T-helper 1 cell (primary cell): ENCODE measurements at places on chromosomes 6 and 20.

DNA sequence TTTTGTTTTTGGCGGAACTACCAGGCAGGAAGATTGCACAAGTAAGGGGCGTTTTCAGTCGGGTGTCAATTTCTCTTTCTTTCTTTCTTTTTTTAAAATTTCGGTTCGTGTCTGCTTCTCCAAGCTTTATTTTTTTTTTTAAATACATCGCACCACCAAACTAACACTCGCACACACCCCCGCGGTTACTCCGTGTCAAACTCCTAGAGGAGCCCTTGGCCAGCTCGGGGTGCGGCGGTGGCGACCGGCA is 338 bp downstream of the UTRN start:
- no peak for DNase-seq

DNA sequence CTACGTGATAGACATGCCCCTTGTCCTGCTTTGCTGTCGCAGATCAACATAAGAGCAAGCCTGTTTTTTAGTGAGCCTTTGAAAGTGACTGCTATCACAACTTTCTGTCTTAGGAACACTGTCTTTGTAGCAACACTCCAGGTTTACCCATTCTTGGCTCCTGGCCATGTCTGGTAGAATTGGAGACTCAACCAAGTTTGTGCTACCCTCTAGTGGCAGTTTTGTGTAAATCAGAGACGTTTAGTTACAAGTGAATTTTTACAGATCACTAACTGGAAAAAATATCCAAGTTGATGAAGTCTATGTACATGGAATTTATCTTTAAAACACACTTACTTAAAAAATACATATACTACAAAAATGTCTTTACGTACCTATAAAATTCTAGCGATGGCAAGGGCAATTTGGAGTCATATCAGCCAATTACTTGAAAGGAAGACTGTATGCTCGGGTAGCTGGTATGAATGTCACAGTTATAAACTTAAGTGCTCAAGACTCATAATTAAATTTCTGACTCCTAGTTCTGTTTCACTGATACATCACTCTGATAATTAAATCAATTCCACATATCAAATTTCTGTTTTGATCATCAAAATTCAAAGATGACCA is 101.4 kb downstream of the ADGB start:
- DNase-seq = peak; percentile 32

GRCh38 chr6:102670735-102671134 is 1277.2 kb downstream of the GRIK2 start:
- no peak for DNase-seq

DNA sequence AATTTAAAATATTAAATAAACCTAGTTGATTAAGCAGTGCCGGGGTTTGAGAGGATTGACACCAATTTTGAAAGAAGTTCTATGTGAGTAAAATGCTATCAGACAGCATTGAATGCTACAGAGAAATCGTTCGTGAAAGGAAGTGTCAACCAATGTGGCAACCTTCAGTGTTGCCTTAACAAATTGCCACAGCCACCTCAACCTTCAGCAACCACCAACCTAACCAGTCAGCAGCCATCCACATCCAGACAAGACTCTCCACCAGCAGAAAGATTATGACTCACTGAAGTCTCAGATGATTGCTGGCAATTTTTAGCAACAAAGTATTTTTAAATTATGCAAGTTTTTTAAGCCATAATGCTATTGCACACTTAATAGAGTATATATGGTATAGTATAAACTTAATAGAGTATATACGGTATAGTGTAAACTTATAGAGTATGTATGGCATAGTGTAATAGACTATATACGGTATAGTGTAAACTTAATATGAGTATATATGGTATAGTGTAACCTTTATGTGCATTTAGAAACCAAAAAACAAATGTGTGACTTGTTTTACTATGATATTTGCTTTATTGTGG is 65.3 kb upstream of the ID4 start:
- DNase-seq = no peak

DNA sequence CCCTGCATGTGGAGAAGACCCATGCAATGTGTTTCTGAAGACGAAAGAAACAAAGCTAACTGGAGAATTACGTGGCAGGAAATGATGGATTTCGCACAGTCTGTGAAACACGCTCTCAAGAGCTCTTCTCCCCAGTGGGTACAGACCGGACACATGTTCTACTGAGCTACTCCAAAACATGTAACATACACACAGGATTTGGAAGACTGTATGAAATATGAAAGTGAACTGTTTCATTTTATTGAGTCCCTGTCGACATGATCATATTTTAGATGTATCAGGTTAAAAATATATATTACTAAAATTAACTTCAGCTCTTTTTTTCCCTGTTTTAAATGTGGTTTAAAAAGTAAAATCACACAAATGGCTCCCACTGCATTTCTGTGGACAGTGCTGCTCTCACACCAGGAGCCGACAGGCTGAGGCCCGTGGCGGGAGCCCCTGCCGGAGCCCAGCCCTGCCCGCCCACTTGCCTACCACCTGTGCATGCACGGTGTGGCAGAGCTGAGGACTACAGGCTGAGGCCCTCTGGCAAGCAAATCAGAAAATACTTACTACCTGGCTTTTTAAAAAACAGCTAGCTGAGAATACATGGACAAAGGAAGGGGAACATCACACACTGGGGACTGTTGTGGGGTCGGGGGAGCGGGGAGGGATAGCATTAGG is 58.9 kb upstream of the NXT1 start:
- DNase-seq = no peak

DNA sequence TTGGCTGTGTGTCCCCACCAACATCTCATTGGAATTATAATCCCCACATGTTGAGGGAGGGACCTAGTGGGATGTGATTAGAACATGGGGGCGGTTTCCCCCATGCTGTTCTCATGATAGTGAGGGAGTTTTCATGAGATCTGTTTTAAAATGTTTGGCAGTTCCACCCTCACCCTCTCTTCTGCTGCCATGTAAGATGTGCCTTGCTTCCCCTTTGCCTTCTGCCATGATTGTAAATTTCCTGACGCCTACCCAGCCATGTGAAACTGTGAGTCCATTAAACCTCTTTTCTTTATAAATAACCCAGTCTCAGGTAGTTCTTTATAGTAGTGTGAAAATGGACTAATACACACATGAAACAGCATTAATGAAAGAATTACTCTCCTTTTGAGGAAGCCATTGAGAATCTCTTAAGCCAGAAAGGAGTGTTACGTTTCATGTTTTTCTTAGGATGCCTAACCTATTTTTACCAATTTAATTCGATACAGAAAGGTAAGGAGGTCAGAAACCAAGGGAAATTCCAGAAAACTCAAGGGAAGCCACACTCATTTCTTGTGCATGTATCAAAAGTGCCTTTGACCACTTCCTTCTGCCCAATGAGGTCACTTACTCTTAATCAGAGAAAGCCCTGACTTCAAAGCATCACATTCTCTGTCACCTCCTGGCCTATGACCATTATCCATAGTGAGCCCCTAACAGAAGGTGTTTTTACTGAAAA is 24.7 kb upstream of the HINT3 start:
- no peak for DNase-seq

DNA sequence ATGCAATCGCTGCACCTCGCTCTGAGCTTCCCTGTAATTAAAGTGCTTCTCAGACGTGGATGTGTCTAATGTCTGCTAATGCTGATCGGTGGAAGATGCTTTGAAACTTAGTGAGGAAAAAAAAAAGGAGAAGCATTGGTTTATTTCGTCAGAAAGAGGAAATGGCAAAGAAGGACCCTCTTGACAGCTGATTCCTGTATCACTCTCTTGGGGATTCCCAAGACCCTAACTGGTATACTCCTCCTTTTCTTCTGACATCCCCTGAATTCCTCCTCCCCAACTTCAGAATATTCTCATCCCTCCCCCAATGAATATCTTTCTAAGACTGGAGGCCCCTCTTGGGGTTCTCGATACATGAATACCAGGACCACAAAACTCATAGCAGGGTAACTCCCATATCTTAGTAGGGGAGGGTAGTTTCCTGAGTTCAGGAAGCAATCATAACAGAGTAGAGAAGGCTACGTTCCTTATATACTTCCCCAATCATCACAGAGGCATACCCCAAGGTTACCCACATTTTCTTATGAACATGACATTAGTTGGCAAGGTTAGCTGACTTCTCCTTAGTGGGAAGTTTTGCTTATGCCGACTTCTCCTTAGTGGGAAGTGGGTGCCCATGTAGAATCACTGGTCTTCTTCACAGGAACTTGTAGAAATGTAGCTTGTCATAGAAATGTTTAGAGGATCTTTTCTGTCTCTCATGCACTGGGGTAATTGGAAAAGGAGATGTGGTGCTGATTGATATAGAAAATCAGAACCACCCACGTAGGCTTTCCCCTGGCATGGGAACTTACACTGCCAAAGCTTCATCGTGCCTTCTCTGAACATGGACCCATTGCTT is 63.8 kb upstream of the ATXN1 start:
- DNase-seq = no peak

GRCh38 chr20:23641936-23642751 is 4.4 kb upstream of the CST3 start:
- DNase-seq = no peak

DNA sequence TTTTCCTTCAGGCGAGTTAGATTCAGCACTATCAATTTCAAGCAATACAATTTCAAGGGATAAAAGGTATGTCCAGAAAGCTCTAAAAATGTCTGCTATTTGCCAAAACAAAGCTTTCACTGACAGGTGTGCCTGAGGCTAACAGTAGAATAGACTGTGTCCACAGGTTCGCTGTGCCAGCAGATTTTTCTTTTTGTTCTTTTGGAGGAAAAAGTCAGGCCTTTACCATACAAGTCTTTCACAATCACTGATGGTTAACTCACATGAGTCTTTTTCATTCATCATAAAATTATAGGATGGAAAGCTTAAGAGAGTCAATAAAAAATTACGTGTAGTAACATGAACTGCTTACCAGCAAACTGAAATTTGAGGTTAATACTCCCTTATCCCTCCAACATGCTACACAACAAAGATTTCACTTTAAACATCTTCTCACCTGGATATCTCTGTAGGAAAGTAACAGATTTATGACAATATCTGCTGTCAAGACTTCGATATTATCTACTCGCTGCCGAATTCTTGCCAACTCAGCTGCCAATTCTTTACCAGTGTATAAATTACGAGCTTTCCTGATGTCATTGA is 95.4 kb downstream of the MAP3K5 start:
- no peak for DNase-seq

DNA sequence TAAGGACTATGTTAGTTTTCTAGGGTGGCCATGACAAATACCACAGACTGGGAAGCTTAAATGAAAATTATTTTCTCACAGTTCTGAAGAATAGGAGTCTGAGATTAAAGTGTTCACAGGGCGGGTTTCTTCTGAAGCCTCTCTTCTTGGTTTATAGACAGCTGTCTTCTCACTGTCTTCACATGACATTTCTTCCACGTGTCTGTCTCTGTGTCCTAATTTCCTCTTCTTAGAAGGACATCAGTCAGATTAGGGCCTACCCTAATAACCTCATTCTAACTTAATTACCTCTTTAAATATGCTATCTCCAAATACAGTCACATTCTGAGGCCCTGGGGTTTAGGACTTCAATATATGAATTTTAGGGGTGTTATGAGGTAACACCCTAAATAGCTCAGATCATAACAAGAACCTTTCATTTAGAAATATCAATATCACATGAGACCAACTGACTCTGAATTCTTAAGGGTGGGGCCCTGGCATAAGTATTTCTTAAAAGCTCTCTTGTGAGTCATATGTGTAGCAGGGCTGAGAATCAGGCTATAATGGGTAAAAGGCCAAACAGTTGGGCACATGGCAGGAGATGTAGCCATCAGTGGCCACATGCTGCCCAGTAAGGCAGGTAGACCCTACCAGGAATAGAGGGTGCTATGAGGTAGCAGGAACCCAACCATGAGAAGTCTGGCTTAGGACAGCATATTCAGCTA is 62.0 kb upstream of the TENT5A start:
- DNase-seq = no peak

DNA sequence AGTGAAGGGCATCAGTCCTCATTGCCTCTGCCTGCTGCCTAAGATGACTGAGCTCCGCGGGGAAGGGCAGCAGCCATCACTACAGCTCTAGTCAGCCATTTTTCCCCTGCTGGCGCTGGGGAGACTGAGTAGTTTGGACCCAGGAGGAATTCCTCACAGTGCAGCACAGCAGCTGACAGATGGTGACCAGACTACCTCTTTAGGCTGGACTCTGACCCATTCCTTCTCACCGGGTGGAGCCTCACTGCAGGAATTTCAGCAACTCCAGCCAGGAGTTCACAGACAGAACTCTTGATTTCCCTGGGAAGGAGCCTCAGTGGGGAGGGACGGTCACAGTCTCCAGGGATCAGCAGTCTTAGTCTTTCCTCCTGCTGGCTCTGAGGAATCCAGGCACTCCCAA is 492.0 kb upstream of the MMS22L start:
- no peak for DNase-seq

- DNase-seq = no peak
These were observed 53.6 kb upstream of the FRMD1 start for GRCh38 chr6:168132531-168133167.

- DNase-seq = no peak
These were observed 82.3 kb downstream of the YTHDF1 start for GRCh38 chr20:63133481-63134091.

DNA sequence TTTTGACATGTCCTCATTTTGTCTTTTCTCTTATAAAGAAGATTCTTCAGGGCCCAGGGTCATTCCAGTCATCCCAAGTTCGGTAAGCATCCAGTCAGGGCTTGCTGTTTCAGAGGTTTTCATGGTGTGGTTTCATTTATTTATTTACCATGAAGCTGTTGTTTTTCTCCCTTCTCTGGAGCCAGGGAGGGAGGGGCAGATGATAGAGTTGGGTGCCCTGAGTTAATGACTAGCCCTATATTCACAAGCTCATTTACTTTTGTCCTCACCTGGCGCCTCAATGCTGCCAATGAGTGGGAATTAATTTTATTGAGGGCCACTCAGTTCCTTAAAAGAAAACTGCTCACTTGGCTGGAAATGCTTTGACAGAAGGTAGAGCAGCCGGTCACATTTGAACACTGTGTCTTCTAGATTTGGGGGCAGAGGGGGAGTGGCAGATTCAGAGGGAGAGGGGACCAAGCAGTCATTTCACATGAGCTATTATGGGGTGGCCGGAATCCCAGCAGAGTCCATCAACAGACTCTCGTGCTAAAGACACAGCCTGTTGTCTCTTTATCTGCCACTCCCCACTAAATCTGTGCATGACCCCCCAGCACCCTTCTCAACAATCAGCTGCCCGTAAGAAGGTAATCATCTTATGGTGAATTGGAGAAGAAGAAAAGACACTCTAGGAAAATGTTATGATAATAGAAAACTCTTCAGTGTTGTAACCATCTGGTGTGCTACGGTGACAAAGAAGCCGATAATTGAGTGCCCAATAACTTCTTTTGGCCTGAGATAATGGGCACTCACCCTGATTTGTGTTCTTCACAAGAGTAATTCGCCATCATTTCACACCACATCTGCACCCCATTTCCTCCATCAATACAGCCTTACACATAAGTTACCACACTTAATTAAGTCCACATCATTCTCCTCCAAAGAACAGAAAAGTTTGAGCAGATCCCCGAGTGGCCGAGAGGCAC is 573.5 kb upstream of the JAG1 start:
- DNase-seq = no peak

- no peak for DNase-seq
These were observed 22.6 kb downstream of the CNR1 start for GRCh38 chr6:88143421-88144157.
